Germinal center (tissue), 1 donor: ENCODE measurements at places on chromosomes 2 and 18.

DNA sequence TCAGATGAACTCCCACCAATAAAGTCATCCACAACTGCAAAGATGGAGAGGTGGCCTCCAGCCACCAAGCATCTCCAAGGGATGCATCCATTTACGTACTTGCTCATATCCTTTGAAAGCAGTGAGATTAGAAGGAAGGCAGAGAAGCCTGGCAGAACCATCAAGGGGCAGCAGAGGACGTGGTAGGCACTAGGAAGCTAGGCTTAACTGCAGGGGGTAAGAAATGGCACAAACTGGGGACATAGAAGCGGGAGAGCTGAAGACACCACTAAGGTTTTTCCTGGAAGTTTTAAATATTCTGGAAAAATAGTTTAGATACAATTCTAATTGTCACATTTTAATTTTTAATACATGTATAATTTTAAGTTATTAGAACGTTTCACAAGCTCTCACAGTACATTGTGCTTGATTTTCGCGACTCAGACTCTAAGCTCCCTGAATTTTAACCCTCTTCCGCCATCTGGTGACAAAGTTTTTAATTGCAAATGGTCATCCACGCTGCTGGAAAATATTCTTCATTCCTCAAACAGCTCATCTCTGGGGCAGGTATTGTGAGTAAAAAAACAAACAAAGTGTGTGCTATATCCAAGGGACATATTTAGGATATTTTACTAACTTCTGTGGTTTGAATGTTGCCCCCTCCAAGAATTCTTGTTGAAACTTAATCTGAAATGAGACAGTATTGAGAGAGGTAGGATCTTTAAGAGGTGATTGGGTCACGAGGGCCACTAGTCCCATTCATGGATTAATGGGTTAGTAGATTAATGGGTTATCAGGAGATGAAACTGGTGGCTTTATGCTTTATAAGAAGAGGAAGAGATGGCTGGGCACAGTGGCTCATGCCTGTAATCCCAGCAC lies 1.6 kb upstream of the PSTPIP2 start:
- DNase-seq: peak; percentile 41

- no peak for DNase-seq
Observed at GRCh38 chr18:75216911-75217689, 6.5 kb downstream of the TSHZ1 start.

DNA sequence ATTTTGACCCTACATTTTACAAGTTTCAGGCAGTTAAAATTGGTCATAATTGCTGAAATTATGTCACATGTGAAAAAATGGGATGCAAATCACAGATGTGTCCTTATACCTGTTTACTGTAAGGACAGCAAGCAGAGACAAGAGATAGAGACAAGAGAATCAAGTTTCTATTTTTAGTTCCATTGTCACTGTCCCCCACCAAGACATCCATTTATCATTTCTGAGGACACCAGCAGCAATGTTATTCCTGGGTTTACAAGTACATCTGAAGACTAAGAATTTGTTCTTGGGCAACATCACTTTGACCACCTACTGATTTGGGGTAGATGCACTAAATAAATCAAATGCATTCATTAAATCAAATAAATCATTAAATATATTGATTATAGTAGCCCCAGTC lies 1111.7 kb downstream of the DPP10 start:
- DNase-seq: no peak

- no peak for DNase-seq
Observed at GRCh38 chr2:18517386-18517785, 43.1 kb downstream of the RDH14 start.

DNA sequence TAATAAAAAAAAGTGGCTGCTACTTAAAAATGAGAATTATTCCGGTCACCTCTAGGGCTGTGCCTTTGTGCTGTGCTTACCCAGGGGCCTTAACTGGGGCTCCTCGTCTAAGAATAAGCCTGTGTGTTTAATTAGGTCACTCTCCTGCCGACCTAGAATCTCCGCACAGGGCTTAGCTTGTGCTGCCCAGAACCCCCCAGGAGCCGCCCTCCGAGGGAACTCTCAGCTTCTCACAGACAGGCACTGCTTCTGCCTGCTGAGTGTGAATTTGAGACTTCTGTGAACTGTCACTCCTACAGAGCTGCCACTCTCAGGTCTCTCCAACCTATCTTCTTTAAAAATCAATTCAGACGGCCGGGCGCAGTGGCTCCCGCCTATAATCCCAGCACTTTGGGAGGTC lies 11.9 kb upstream of the NT5DC4 start:
- DNase-seq: no peak

- DNase-seq: no peak
Observed at GRCh38 chr2:134359367-134360081, 105.7 kb downstream of the MGAT5 start.

GRCh38 chr18:63102941-63103744 lies 216.4 kb downstream of the BCL2 start:
- no peak for DNase-seq

DNA sequence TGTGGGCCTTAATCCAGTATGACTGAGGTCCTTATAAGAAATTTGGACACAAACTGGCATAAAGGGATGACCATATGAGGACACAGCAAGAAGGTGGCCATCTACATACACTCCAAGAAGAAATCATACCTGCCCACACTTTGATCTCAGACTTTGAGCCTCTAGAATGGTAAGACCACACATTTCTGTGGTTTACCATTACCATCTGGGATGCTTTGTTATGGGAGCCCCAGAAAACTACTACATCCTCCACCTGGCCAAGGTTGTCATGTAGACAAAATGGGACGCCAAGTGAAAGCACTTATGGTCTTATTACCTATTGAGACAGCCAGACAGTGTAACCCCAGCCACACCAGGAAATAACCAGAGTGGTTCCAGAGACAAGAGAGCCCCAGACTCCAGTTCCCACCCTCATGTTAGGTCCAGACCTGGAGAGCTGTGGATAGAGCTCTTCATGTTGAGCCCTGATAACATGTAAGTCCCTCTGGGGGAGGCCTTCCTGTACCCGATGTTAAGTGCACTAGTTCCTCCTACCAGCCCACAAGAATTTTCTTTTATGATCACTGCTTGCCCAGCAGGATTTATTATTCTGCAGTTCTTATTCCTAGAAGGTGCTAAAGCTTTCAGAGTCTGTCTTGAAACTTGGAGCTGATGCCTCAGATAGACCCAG lies 4.6 kb upstream of the ADD2 start:
- no peak for DNase-seq

GRCh38 chr2:3403587-3404334 lies 24.3 kb downstream of the TRAPPC12 start:
- DNase-seq: peak; percentile 18

GRCh38 chr2:127645395-127646291 lies at the start of gene GPR17:
GPR17 (plus strand) TSS chr2:127646153; CDS start chr2:127650736, 4,583 bp downstream.
- DNase-seq: no peak

DNA sequence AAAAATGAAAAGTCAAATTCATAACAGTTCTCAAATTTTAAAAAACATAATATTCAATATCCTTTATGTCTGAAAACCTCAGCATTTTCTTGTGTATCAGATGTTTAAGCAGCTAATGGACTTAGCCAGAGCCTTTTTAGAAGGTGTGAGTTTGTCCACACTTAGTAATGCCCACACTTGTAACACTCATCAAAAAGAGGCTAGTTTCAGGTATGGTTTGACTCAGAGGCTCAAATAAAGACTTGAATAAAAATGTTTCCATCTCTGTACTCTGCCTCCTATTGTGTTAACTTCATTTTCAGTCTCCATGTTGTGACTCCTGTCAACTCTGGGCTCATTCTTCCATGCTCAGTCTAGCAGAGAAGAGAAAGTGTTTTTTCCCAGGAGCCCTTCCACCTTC lies 311.6 kb downstream of the IRS1 start:
- no peak for DNase-seq

DNA sequence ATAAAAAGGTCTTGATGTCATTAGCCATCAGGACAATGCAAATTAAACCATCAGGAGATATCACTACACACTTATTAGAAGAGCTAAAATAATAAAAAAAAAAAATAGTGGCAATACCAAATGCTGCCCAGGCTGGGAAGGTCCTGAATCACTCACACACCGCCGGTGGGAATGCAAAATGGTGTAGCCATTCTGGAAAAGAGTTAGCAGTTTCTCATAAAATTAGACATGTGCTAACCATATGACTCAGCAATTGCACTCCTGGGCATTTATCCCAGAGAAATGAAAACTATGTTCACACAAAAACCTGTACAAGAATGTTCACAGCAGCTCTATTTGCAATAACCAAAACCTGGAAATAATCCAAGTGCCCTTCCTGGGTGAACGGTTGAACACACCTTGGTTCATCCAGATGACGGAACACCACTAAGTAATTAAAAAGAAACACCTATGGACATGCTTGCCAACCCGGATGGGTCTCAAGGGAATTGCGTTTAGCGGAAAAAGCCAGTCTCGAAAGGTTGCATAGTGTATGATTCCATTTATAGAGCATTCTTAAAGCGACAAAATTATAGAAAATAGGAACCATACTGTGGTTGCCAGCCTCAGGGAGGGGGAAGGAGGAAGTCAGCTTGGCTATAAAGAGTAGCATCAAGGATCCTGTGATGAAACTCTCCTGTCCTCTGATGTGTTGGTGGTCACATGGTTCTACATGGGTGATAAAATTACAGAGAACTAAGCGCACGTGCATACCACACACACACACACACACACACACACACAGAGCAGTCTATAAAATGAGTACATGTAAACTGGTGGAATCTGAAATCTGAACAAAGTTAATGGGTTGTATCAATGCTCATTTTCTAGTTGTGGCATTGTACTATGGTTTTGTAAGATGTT lies 4.6 kb downstream of the MBP start:
- peak; percentile 57 for DNase-seq

DNA sequence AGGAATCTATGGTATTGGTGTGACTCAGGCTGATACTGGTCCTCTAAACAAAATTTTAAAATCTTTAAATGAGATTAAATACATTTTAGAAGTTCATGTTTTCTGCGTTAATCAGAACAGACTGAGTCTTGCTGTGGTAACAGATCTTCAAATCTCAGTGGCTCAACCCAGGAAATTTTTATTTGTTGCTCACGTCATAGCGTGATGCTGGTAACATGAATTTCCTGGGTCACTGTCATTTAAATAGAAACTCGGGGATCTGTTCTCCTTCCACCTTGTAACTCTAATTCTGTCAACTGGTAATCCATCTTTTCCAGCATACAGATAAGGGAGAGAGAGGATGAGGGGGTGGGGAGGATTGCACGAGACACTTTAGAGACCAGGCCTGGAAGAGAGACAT lies 90.0 kb downstream of the CDC42EP3 start:
- no peak for DNase-seq
